HCT116 (cell line): ENCODE measurements at places on chromosomes 7 and 10. TPM values are rescaled to one million over a fixed set of nuclear protein-coding genes. Genes with fewer than 3 reads are reported as not detected.

The KCNMA1 gene
- total RNA-seq = 0.49 TPM

The BLNK gene
- 0.59 TPM for total RNA-seq

DNA sequence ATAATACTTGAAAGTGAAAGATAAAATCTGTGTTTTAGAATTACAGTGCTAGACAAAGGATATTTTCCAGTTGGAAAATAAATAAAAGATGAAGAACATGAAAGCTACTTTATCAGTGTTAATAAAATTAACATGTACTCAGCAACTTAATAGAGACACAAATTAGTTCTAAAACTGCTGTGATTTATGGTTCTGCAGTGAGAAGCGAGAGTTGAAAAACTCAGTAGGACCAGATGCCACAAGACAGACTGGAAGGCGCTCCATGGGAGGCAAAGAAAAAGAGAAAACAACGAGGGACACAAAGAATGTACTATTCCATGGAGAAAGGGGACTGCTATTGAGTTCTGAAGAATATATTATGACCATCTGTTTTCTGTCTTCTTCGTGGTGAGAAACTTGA is 590.4 kb downstream of the PHTF2 start:
- H3K4me1 ChIP-seq = no peaks in the 10 kb centered on the region
- H3K36me3 ChIP-seq = no peaks in the 10 kb centered on the region
- peaks cover 35% of the 10 kb centered on the region for H3K27me3 ChIP-seq
- H3K4me3 ChIP-seq = no peak overlapping the region
- no peak overlapping the region for H3K27ac ChIP-seq
- no peak for DNase-seq

The RASA4B gene
- 6.0 TPM for total RNA-seq

The NMT2 gene
- 26.1 TPM for total RNA-seq

The CAMK1D gene
- 9.6 TPM for total RNA-seq

The PPP1R17 gene
- total RNA-seq = not detected

DNA sequence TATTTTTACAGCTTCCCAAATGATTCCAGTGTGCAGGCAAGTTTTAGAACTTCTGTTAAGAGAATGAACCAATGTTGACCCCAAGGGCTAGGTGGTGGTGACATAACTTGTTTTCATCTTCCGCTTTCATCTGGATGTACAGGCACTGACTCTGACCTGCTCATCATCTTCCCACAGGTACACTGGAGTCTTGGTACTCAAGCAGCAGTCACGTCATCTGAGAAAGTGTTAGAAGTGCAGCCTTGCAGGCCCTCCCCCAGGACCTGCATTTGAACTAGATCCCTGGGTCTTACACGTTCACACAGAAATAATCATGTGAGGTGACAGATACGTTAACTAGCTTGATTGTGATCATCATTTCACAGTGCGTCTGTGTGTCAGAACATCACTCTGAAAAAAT is 212.2 kb downstream of the CELF2 start:
- no peaks in the 10 kb centered on the region for H3K36me3 ChIP-seq
- no peak for DNase-seq
- no peak overlapping the region for H3K27ac ChIP-seq

- H3K4me1 ChIP-seq = no peaks in the 10 kb centered on the region
- H3K4me3 ChIP-seq = no peak overlapping the region
- DNase-seq = no peak
- no peak overlapping the region for H3K27ac ChIP-seq
- no peaks in the 10 kb centered on the region for H3K27me3 ChIP-seq
- no peaks in the 10 kb centered on the region for H3K36me3 ChIP-seq
These were observed 273.9 kb upstream of the MGMT start for GRCh38 chr10:129193148-129193547.

- DNase-seq = no peak
- no peaks in the 10 kb centered on the region for H3K4me1 ChIP-seq
- no peaks in the 10 kb centered on the region for H3K27me3 ChIP-seq
- H3K27ac ChIP-seq = no peak overlapping the region
- no peaks in the 10 kb centered on the region for H3K36me3 ChIP-seq
- H3K4me3 ChIP-seq = no peak overlapping the region
These were observed 21.8 kb upstream of the HIPK2 start for GRCh38 chr7:139799586-139799985.

GRCh38 chr10:116608686-116609594 is 11.8 kb upstream of the PNLIPRP2 start:
- H3K4me3 ChIP-seq = no peak overlapping the region
- no peaks in the 10 kb centered on the region for H3K36me3 ChIP-seq
- no peaks in the 10 kb centered on the region for H3K4me1 ChIP-seq
- no peak overlapping the region for H3K27ac ChIP-seq
- no peak for DNase-seq

DNA sequence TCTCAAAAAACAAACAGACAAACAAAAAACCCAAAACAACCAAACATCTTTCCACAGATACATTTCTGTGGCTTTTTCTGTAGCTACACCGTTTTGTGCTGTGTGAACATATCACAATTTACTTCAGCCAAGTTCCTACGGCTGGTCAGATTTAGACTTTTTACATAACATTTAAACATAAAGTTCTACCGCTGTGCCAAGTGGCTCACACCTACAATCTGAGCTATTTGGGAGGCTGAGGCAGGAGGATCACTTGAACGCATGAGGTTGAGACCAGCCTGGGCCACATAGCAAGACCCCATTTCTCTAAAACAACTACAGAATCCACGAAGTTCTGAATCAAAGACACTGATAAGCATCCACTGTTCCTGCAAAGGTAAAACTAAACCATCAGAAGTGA is 30.3 kb downstream of the DAGLB start:
- no peaks in the 10 kb centered on the region for H3K27me3 ChIP-seq
- no peak for DNase-seq
- no peak overlapping the region for H3K27ac ChIP-seq
- H3K4me3 ChIP-seq = no peak overlapping the region
- H3K4me1 ChIP-seq = no peaks in the 10 kb centered on the region

DNA sequence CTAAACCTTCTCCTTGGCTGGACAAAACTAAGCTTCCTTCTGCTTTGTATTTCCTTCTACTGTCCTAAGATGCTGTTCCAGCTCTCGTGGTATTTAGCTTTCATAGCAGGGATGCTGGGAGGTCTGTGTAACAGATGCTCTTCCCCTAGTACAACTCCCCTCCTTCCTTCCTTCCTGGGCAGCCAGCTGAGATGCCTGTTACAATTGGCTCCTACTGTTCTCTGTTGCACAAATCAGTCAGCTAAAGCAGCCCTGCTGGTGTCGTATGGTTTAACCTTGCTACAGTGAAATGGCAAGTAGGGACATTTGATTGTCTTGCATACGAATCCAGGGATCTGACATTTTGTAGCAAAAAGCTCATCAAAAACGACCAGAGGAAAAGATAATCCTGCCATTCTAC is 143.8 kb downstream of the ARHGAP21 start:
- H3K4me3 ChIP-seq = no peak overlapping the region
- H3K27me3 ChIP-seq = peaks cover 4% of the 10 kb centered on the region; the same call in 1 of the 2 replicates

- H3K27me3 ChIP-seq = no peaks in the 10 kb centered on the region
- DNase-seq = no peak
- H3K4me3 ChIP-seq = no peak overlapping the region
These were observed 25.9 kb downstream of the ST8SIA6 start for GRCh38 chr10:17428351-17429097.

DNA sequence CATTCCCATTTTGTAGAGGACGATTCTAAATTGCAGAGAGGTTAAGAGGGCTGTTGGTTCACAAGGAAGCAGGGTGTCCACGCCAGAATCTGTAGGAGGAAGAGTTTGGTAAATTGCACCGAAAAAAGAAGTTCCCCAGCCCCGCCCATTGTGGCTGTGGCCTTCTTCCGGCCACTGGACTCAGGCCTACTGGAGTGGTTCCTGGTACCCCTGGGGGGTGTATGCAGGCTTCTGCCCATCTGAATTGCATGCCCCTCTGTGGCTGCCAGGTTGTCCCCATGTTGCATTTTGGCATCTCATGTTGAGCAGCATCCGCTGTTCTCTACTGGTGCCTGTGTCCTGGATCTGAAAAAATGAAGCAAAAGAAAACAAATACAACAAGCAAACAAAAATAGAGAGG is 234.2 kb downstream of the WDR11 start:
- H3K27ac ChIP-seq = no peak overlapping the region
- DNase-seq = no peak
- H3K27me3 ChIP-seq = peaks cover 27% of the 10 kb centered on the region
- no peak overlapping the region for H3K4me3 ChIP-seq
- H3K4me1 ChIP-seq = no peaks in the 10 kb centered on the region

- H3K36me3 ChIP-seq = no peaks in the 10 kb centered on the region
- H3K27me3 ChIP-seq = no peaks in the 10 kb centered on the region
- H3K4me3 ChIP-seq = no peak overlapping the region
- peaks cover 26% of the 10 kb centered on the region for H3K4me1 ChIP-seq
- H3K27ac ChIP-seq = no peak overlapping the region
These were observed 675.3 kb downstream of the INHBA start for GRCh38 chr7:41027428-41028115.

DNA sequence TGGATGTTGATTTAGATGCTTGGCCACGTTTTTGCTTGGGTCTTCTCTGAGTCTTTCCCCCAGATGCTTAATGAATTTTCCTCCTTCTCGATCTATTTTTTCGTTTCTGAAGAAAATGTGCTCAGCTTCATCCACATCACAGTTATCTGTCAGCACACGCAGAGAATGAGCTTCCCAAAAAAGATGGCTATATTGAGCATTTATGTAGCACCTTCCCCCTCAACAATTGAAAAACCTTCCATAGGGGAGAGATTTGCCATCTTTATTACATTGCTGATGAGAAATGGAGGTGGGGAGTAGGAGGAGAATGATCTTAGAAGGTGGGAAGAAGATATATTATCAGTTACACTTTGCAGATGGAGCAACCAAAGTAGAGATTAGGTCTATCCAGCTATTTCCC is 228.1 kb upstream of the PHYHIPL start:
- H3K4me3 ChIP-seq = no peak overlapping the region
- no peaks in the 10 kb centered on the region for H3K27me3 ChIP-seq
- no peak for DNase-seq
- H3K36me3 ChIP-seq = no peaks in the 10 kb centered on the region
- peaks cover 3% of the 10 kb centered on the region; the same call in 1 of the 2 replicates for H3K4me1 ChIP-seq

- H3K27me3 ChIP-seq = no peaks in the 10 kb centered on the region
- no peaks in the 10 kb centered on the region for H3K36me3 ChIP-seq
- no peak overlapping the region for H3K4me3 ChIP-seq
- no peaks in the 10 kb centered on the region for H3K4me1 ChIP-seq
- H3K27ac ChIP-seq = no peak overlapping the region
These were observed 126.4 kb upstream of the LRRTM3 start for GRCh38 chr10:66799474-66799873.

DNA sequence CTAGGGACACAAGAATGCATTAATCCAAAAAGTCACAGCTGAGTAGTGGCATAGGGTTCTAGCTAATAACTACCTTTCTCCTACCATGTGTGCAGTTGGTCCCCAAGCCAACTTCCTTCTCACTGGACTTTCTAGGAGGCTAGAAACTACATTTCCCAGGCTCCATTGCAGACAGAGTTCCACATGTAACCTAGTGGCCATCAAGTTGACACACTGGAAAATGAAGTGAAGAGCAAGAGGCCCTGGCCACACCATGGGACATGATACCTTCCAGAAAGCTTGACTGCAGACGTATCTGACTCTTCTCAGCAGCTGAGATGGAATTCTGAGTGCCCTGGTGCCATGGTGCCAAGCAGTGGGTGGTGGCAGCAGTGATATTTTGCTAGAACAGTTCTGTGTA is 49.8 kb upstream of the TMEM273 start:
- no peak for DNase-seq
- H3K4me3 ChIP-seq = no peak overlapping the region
- no peak overlapping the region for H3K27ac ChIP-seq

The OAT gene
- total RNA-seq = 133 TPM

DNA sequence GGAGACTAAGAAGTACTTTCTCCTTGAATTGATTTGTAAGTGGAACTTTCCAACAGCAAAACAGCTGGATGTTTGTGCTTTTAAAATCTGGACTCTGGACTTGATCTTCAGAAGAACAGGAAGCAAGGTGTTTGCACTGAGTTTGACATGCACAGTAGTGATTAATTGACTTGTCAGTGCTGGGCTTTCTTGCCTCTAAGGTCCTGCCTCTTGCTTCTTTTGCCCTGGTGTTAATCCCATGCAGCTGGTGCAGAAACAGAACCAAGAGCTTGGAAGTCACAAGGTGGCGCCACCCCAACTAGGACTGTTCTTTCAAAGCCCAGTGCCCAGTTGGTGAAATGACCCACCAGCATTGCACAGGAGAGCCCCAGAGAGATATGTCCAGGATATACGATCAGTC is 66.8 kb upstream of the SEPHS1 start:
- no peak overlapping the region for H3K4me3 ChIP-seq
- DNase-seq = peak; percentile 43
- H3K27ac ChIP-seq = no peak overlapping the region
- no peaks in the 10 kb centered on the region for H3K4me1 ChIP-seq

DNA sequence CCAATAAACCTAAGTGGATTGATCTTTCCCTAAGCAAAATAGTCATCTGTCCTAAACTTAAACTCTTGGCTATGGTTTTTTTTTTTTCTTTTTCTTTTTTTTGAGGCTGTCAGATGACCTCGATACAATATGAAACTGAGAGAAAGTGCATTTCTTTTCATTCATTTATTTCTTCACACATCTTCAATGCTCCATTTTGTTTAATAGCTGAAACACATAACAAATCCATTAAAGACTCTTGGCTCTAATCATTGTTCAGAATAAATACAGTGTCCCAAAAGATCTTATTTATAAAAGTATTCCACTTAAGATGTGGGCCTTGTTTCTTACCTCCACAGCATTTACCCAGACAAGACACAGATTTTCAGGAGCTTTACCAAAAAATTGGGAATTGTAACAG is 195.5 kb downstream of the TRIL start:
- DNase-seq = no peak
- H3K27ac ChIP-seq = no peak overlapping the region
- H3K27me3 ChIP-seq = peaks cover 7% of the 10 kb centered on the region; the same call in 1 of the 2 replicates
- H3K4me3 ChIP-seq = no peak overlapping the region

- H3K4me1 ChIP-seq = no peaks in the 10 kb centered on the region
- H3K36me3 ChIP-seq = no peaks in the 10 kb centered on the region
These were observed 14.5 kb upstream of the GGCT start for GRCh38 chr7:30519122-30519521.

The LIPM gene
- total RNA-seq = not detected

GRCh38 chr10:1390200-1390599 is 334.0 kb downstream of the WDR37 start:
- peaks cover 13% of the 10 kb centered on the region; the same call in 1 of the 2 replicates for H3K27me3 ChIP-seq
- DNase-seq = no peak
- no peaks in the 10 kb centered on the region for H3K4me1 ChIP-seq

- H3K27me3 ChIP-seq = no peaks in the 10 kb centered on the region
- no peak overlapping the region for H3K4me3 ChIP-seq
- peaks cover 33% of the 10 kb centered on the region for H3K4me1 ChIP-seq
- no peak overlapping the region for H3K27ac ChIP-seq
- H3K36me3 ChIP-seq = no peaks in the 10 kb centered on the region
These were observed 276.2 kb downstream of the FGFR2 start for GRCh38 chr10:121322046-121322445.
